Right ventricle myocardium superior (tissue), 1 donor: ENCODE measurements at places on chromosomes 4 and X. TPM values are rescaled to one million over a fixed set of nuclear protein-coding genes. Genes with fewer than 3 reads are reported as not detected.
A peak's percentile ranks its signal among the peaks of the same experiment; 100 is the strongest.

GRCh38 chrX:14027036-14027435, 2.7 kb downstream of the GEMIN8 start:
- DNase-seq, result peak; percentile 33

DNA sequence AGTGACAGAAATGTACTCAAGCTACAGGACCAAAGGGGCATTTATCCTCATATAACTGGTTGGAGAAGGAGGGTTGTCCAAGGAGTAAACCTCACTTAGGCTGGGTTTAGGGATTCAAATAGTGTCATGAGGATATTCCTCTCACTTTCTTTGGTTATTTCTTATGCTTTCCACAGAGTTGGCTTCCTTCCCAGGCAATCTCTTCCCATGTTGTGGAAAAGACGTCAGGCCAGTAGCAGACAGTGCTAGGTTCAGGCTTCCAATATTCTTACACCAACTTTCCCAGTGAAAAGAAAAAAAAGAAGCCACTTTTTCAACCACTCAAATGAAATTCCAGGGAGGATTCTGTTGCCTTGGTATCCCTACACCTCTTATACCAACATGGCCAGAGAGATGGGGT, 653.0 kb downstream of the C4orf33 start:
- DNase-seq, result no peak

DNA sequence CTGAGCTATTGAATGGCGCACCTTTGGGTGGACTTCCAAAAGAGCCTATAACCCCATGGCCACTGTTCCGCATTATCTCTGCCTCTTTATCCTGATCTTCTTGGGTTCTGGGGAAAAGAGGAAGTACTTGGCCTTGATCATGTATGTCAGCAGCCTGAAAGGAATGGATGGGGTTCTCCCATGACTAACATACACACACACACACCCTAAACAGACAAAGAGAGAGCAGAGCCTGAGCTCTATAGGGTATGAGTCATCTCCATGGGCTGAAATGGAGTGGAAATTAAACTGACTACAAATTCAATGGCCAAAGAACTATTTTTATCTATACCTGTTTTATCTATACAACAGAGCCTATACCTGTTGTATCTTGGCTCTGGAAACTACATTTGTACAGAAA, 141.5 kb upstream of the MTMR8 start:
- no peak for DNase-seq

GRCh38 chr4:98614662-98615061, 43.7 kb downstream of the TSPAN5 start:
- DNase-seq, result no peak

- no peak for DNase-seq
Observed at GRCh38 chr4:83118869-83119268, 4.3 kb upstream of the PLAC8 start.

GRCh38 chrX:12896935-12897334, 9.5 kb upstream of the TLR8 start:
- DNase-seq, result no peak

SSX1 gene
- not detected for total RNA-seq

FAM241A gene
- total RNA-seq, result 7.4 TPM

CT45A3 gene
- not detected for total RNA-seq

ADAMTS3 gene
- 0.27 TPM for total RNA-seq

GDI1 gene
- total RNA-seq, result 70.3 TPM
